Gastroesophageal sphincter (tissue), 4 donors: ENCODE measurements at places on chromosomes 2 and 18. TPM values are rescaled to one million over a fixed set of nuclear protein-coding genes. Genes with fewer than 3 reads are reported as not detected.

GRCh38 chr2:15912203-15912602 is 28.1 kb upstream of the MYCN start:
- peak; percentile 82 for ATAC-seq

DNA sequence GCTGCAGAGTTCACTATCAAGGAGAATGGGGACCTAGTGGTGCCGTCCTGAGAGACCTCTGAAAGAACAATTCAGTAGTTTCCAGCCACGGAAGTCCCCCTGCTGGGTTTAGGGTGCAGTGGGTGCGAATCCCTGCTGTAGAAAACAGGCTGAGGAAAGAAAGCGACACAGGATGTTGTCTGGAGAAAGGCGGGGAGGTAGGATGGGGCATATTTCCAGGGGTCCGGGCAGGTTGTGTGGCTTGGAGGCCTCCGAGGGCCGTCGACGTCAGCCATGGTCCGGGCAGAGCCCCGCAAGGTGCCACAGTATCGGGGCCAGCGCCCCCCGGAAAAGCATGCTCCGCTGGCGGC is 807 bp upstream of the CREB1 start:
- ATAC-seq: peak; percentile 0

DNA sequence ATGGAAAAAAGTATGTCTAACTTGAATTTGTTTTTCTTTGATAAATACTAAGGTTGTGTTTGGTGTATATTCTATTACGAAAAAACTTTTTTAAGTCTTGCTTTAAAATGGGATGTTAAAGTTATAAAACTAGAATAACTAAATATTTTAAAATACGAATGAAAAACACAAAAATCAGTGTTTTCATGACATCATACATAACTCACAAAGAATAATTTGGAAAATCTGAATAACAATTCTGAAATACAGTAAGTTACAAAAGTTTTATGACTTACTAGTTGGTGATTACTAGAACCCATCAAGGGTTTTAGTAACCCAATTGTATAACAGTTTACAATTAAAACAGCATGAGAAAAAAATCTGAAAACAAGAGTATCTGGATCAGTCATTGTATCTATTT is 61.2 kb downstream of the PIGN start:
- ATAC-seq: no peak

DNA sequence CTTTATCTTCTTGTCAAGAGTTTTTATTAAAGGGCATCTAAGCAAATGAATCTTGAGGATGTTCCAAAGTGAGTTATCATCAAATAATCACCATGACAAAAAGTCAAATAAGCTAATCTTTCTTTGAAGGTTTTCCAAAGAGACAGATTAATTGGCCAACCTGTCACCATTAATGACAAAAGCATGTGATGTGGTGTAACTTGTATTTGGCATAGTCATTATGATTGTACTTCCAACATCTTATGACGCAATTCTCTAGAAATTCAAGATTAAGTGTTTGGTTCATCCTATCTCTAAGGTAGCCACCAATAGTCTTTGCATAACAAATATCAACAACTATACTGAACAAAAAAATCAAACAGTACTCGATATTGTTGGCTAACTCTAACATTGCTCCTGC is 28.6 kb downstream of the RBMS1 start:
- ATAC-seq: peak; percentile 67

DNA sequence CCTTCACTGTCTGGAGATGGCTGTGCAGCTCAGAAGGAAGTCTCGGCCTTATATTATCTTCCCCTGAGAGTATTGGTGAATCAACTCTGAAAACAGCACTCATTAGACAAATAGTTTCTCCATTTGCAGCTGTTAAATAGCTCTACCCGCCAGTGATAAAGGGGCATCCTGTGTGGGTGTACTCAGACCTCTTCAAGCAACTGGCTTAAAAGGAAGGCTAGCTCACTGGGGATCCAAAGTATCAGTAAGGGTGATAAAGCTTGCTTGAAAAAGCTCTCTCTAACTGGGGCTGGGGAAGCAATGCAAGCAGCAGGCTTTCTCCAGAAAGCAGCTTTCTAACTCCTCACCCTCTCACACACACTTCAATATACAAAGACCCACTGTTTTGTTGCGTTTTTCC is 64.9 kb upstream of the PSMD14 start:
- ATAC-seq: no peak

DNA sequence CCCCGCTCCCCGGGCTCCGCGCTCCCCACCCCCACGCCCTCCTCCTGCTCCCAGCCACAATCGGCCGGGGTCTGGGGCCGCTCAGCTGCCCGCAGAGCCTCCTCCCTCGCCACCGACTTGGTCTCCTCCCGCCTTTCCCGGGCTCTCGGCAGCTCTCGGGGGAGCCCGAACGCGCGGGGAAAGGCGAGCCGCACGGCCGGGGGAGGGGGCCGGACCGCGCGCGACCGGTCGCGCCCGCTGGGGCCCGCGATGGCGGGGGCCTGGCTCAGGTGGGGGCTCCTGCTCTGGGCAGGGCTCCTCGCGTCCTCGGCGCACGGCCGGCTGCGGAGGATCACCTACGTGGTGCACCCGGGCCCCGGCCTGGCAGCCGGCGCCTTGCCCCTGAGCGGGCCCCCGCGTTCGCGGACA is 327 bp downstream of the LTBP1 start:
- peak; percentile 42 for ATAC-seq

DNA sequence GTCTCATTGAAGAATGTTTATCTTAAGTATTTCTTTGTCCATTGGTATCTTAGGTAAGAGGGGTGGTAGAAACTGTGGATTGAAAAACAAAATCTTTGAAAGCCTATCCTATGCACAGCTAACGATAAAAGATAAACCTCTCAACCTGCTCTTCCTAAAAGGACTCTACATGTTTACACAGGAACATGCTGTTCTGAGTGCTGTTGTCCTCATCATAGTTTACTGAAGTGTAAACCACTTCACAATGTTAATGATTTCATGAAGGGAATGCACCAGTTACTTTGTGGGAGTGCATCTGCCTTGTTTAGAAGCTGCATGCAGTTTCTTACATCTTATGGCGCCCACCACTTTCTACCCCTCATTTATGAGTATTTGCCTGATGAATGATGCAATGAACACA is 1.2 kb downstream of the ACMSD start:
- no peak for ATAC-seq

CD207 gene
- not detected for total RNA-seq

CHMP3 gene
- 236 TPM for total RNA-seq

STPG4 gene
- total RNA-seq: not detected

BOD1L2 gene
- total RNA-seq: not detected

DUSP2 gene
- 5.4 TPM for total RNA-seq

ALKAL2 gene
- total RNA-seq: not detected

TUBA3E gene
- not detected for total RNA-seq
